ENCODE measurements at places on chromosomes 3 and 15. TPM values are rescaled to one million over a fixed set of nuclear protein-coding genes. Genes with fewer than 3 reads are reported as not detected.

The CHL1 gene
- total RNA-seq = 78.5 TPM

The MAGEL2 gene
- total RNA-seq = 6.7 TPM

The DPH6 gene
- 43.5 TPM for total RNA-seq

The CAMK2N2 gene
- total RNA-seq = 1.1 TPM

The MASP1 gene
- 5.6 TPM for total RNA-seq

The GOLGA8T gene
- total RNA-seq = not detected

The CPNE9 gene
- 3.8 TPM for total RNA-seq

The LEKR1 gene
- 4.5 TPM for total RNA-seq

The LEO1 gene
- total RNA-seq = 45.1 TPM

The ADAMTS9 gene
- total RNA-seq = 77.6 TPM

The PIGBOS1 gene
- total RNA-seq = 16.5 TPM

The GOLGA8S gene
- total RNA-seq = 0.82 TPM

The CSPG5 gene
- total RNA-seq = 81.9 TPM

The AADAC gene
- total RNA-seq = not detected

The SH2D7 gene
- not detected for total RNA-seq

The RPL39L gene
- 7.1 TPM for total RNA-seq

The CRYBG3 gene
- total RNA-seq = 119 TPM

The NPAP1 gene
- total RNA-seq = 0.27 TPM

The FGF7 gene
- total RNA-seq = 15.6 TPM

The LYZL4 gene
- total RNA-seq = not detected

The KLHDC8B gene
- 49.9 TPM for total RNA-seq

The CLDN18 gene
- not detected for total RNA-seq

The INKA1 gene
- total RNA-seq = 3.4 TPM

The HPS3 gene
- total RNA-seq = 40.0 TPM

The GNL3 gene
- total RNA-seq = 96.2 TPM

The CLEC3B gene
- 109 TPM for total RNA-seq

All from camera-type eye (tissue), 1 donor.